Effector memory CD4-positive, alpha-beta T cell (primary cell): ENCODE measurements at places on chromosomes 16 and 17.

GRCh38 chr16:50025537-50025931 is 509 bp downstream of the CNEP1R1 start:
- DNase-seq = peak; percentile 11

- DNase-seq = no peak
These were observed 181.7 kb upstream of the TBX2 start for GRCh38 chr17:61217878-61218437.

DNA sequence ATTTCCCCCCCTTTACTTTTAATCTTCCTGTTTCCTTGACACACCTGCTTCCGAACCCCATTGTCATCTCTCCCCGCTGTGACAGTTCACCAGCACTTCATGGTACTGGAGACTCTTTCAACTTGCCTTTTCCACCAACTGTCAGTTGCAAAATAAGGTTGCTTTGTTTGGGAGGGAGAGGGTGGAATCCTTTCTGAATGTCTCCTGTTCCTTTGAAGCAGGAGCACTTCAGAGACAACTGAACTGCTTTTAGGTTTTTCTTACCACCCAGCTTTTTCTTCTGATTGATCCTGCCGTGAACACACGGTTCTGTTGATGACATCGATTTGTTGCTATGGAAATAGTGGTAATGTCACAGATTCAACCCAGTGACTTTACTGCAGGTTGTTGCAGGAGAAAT is 42.0 kb downstream of the RPA1 start:
- DNase-seq = no peak

- DNase-seq = no peak
These were observed 2.0 kb downstream of the ROGDI start for GRCh38 chr16:4800290-4801041.

GRCh38 chr17:20999044-20999573 is 43.7 kb downstream of the USP22 start:
- DNase-seq = no peak

- no peak for DNase-seq
These were observed 47.9 kb upstream of the TAC4 start for GRCh38 chr17:49895812-49896211.

DNA sequence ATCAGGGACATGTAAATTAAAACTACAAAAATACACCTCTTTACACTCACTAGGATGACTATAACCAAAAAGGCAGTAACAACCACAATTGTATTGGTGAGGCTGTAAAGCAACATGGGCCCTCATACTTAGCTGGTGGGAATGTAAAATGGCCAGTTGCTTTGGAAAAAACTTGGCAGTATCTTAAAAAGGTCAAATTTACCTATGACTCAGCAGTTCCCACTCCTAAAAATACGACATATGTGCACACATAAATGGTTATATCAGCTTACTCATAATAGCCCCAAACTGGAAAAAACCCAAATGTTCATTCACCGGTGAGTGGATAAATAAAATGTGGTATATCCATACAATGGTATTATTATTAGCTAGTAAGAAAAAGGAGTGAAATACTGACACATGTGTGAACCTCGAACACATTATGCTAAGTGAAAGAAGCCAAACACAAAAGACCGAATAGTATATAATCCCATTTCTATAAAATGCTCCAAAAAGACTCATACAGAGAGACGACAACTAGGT is 391.4 kb downstream of the NPIPA8 start:
- DNase-seq = no peak

DNA sequence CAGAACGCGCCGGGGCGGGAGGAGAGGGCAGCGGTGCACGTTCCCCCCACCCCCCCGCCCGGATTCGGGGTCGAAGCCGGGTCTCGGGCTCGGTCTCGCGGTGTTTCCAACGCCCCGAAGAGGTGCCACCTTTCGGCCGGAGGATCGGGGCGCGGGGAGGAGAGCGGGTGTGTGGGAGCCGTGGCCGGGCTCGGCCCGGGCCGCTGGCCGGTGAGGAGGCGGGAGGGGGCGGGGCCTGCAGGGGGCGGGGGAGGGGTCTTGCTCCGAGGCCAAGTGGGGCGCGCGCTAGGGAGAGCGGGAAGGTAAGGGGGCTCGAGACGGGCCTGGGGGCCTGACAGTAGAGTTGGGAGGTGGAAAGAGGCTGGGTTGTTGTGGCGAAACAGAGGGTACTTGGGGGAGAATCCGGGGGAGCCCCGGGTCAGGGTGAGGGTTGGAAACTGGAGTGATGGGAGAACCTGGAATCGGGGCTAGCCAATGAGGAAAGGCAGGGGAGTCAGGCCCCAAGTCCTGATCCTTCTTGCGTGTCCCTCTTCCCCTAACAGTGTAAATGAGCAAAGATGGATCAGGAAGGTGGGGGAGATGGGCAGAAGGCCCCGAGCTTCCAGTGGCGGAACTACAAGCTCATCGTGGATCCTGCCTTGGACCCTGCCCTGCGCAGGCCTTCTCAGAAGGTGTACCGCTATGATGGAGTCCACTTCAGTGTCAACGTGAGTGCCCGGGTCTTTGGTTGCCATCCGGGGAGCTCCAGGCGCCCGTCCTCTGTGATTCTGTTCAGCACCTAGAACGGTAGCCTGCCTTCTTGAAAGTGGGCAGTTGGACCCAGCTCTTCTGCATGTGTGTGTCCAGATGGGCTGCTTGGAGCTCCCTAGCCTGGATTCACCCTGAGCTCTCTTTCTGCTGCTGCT is 873 bp downstream of the SETD1A start:
- no peak for DNase-seq

DNA sequence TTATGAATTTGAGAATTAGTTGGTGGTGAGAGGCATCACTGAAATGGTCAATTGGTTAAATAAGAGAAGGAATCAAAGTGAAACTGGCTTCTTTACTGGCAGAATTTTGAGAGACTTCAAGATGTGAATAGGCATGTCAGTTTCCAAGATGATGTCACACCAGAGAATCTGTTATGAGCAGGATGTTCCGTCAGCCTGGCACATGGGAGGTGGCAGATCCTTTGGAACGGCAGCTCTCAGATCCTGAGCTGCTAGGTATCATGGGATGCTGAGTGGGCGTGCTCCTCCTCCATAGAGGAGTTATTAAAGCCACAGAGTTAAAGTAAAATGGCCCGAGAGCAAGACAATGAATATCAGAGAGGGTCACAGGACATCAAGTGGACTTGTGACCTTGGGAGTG is 444.3 kb upstream of the HSBP1 start:
- DNase-seq = no peak

DNA sequence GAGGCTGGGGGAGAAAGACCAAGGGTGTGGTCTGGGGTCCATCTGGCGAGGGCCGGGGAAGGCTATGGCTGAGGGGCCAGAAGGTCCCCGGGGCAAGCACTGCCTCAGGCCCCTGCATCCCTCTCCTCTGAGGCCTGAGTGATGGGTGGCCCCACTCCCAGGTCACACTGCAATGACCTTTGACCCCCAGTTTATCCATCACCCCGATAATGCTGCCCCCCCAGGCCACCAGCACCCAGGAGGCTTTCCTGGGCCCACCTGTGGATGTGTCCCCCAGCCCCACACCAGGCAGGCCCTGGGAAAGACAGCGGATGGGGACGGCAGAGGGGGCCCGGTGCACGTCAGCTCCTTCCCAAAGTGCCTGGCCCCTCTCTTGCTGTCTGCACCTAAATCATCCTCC is 22.5 kb upstream of the CACNA1H start:
- no peak for DNase-seq

DNA sequence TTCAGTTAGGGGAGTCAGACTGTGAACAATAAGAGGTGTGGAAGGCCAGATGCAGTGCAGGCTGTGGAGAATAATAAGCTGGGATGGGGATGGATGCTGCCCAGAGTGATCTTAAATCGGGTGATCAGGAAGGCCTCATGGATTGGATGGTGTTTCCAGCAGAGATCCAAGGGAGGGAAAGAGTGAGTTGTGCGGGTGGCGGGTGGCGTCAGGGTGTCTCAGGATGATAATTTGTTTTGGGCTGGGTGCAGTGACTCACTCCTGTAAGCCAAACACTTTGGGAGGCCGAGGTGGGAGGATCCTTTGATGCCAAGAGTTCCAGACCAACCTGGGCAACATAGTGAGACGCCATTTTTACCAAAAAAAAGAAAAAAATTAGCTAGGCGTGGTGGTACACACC is 7.9 kb downstream of the CLUAP1 start:
- DNase-seq = no peak

GRCh38 chr17:64694207-64694606 is 32.1 kb upstream of the SMURF2 start:
- DNase-seq = no peak

DNA sequence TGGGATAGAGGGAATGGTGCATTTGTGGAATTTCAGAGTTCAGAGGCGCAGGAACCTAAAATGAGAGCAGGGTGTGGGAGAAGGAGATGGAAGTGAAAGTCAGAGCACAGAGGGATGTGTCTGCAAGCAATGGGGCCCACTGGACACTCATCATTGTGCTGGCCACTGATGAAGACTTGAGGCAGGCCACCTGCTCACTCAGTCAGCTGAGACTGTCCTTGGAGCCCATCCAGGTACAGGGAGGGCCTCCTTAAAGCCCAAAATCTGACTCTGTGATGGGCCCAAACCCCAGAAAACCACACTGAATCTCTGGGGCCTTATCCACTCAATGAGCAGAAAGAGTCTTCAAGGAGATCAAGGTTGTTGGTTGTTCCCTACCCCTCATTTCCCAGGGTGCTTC is 5.6 kb downstream of the GP2 start:
- DNase-seq = no peak

DNA sequence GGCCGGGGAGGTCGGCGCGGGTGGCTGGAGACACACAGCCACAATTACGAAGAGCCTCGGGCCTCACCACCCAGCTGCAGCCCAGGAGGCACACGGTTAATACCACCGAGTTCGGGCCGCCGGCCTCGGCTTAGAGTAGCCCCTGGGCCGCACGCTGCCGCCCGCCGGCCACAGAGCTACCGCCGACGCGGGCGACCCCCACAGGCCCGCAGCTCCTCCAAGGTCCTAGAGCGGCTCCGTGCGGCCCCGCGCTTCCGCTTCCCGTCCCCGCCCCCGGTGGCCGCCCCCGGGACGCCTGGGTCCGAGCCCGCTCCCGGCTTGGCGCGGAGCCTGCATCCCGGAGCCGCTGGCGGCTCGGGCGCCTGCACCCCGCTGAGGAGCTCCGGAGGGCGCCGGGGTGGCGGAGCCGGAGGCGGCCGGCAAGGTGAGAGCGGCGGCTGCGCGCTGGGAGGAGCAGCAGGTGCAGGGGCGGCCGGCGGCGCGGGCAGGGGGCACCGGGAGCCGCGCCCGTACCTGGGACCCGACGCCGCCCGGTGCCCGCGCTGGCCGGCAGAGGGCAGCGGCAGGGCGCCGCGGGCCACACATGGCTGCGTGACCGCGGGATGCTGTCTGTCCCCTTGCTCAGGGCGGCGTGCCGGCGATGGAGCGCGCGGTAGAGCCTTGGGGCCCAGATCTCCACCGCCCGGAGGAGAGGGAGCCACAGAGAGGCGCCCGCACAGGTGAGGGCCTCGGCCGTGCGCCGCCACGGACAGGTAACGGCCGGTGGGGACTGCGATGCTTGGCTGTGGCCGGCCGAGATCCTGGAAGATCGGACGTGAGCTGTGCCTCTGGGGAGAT is at the start of gene ZNF48:
Gene ZNF48, plus strand, starts transcription at position 266 of the 837 bp plus-strand sequence. Its CDS starts 375 bp downstream, at position 641.
- peak; percentile 36 for DNase-seq

DNA sequence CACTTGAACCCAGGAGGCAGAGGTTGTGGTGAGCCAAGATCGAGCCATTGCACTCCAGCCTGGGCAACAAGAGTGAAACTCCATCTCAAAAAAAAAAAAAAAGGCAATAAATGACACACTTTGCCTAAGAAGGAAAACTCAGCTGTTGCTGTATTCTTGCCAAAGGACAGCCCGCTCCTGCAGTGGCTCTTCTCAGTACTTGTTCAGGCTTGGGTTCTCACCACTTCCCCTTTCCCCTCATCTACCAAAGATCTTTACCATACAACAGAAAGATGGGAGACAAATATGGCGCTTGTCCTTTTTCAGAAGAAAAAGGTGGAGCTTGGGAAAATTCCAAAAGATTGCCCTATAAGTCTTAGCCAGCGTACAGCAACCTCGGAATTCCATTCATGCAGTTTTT is 58.5 kb downstream of the MYH13 start:
- DNase-seq = no peak

DNA sequence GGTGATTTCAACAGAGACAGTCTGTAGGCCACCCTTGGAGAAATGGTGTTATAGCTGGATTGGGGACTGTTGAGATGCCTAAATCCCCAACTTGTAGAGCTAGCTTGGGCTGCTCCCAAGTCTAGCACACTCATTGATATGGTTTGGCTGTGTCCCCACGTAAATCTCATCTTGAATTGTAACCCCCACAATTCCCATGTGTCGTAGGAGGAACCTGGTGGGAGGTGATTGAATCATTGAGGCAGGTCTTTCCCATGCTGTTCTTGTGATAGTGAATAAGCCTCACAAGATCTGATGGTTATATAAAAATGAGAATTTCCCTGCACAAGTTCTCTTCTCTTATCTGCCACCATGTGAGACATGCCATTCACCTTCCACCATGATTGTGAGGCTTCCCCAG is 536.0 kb downstream of the CDH13 start:
- DNase-seq = no peak

DNA sequence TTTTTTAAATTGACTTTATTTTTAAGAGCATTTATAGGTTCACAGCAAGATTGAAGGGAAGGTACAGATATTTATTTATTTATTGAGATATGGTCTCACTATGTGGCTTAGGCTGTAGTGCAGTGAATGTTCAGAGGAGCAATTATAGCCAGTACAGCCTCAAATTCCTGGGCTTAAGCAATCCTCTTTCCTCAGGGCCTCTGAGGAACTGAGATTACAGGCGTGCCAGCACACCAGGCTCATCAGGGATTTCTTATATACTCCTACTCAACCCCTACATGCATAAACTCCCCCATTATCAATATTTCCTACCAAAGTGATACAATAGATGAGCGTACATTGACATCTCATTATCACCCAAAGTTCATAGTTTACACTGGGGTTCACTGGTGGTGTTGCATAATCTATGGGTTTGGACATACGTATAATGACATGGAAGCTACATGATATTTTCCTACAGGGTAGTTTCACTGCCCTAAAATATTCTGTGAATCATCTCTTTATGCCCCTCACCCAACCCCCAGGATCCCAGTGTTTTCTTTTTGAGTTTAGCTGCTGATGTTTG is 33.5 kb downstream of the HS3ST3B1 start:
- no peak for DNase-seq

DNA sequence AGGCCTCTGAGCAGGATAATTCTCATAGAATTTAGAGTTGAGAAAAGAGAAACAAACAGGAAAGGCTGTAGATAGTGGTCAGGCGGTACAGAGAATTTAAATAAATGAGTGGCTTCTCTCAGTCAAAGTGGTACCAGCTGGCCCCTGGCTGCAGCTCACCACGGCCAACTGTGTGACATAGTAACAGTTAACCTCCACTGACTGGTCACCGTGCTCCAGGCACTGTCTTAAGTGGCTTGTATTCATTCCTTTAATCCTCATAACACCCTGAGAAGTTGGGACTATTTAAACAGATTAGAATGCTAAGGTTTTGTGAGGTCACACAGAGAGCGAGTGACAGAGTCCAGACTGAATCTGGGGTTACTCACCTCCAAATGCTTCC is 108.9 kb downstream of the GNAO1 start:
- DNase-seq = no peak

- DNase-seq = no peak
These were observed 170.2 kb downstream of the RAB11FIP4 start for GRCh38 chr17:31561469-31562375.

DNA sequence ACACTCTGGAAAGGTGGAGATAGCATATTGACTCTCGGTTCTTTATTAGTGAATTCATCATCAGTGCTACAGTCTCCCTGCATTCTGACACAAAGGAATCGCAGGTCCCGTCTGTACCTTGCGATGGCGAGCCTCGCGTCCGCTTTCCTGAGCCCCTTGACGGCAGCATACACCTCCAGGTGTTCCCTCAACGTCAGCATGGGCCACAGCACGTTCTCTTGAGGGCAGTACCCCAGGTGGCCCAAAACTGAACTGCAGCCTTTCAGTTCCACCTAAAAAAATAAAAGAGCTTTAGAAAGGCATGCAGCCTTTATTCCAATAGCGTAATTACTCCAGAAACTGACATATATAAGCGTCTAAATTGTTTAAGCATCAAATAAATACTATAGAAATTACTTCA is 24.2 kb upstream of the ABCA9 start:
- DNase-seq = no peak
